HTR-8/SVneo (cell line): ENCODE measurements at places on chromosomes 2 and 18.

DNA sequence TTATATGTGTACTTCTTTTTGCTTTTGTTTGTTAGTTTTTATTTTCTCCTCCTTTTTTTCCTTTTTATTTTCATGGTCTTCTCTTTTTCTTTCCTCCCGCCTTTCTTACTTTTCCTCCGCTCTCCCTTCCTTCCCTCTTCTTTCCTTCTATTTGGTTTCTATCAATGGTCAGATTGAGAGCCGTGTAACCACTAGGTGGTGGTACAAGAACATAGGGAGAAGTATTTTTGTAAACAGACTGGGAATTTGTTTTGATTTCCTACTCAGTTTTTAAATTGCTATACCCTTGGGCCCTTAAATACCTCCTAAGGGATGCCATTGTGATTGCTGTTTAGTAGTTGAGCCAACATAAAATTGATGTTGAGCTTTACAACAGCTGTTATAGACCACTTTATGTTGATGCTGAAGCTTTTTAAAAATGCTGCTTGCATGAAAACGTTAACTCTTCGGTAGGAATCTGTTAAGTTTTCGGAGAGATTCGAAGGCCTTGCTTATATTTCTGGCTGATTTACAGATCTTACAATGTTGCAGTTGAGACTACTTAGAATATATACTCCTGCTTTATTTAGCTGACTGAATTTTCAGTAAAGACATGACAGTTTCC is 124.2 kb downstream of the UBE2E3 start:
- DNase-seq: peak; percentile 17

- DNase-seq: no peak
Observed at GRCh38 chr2:69456154-69456553, 18.9 kb upstream of the NFU1 start.

DNA sequence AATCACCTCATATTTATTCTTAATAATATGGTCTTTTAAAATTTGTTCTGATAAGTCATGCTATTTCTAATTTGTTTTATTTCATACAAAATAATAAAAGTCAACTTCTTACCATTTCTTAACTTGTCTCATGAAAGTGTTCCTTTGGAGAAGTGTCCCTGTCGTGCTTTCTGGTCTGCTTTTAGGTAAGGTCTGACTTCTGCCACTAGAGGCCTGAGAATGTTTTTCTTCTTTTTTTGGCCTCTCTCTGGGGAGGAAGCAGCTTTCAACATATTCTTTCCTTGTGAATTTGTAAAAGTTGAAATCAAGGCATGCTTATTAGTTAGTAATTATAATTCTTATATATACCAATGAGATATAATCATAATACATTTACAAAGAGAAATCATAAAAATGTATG is 39.4 kb downstream of the MAP2 start:
- no peak for DNase-seq

DNA sequence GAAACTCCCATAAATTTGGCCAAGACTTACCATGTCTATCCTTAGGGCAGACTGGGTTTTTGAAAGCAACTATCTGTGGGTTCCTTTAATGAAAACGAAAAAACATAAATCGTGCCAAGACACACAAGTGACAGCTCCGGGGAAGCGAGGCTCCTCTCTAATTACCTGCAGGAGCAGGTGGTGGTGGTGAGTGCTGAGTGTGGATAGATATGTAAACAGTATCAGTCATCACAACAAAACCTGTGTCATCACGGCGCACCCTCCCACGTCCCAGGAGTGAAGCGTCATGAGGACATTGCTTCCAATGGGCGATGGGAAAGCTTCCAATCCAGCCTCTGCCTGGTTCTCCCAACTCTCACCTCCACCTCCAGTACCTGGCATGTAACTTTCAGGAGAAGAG is 31.3 kb downstream of the ACKR3 start:
- DNase-seq: no peak

DNA sequence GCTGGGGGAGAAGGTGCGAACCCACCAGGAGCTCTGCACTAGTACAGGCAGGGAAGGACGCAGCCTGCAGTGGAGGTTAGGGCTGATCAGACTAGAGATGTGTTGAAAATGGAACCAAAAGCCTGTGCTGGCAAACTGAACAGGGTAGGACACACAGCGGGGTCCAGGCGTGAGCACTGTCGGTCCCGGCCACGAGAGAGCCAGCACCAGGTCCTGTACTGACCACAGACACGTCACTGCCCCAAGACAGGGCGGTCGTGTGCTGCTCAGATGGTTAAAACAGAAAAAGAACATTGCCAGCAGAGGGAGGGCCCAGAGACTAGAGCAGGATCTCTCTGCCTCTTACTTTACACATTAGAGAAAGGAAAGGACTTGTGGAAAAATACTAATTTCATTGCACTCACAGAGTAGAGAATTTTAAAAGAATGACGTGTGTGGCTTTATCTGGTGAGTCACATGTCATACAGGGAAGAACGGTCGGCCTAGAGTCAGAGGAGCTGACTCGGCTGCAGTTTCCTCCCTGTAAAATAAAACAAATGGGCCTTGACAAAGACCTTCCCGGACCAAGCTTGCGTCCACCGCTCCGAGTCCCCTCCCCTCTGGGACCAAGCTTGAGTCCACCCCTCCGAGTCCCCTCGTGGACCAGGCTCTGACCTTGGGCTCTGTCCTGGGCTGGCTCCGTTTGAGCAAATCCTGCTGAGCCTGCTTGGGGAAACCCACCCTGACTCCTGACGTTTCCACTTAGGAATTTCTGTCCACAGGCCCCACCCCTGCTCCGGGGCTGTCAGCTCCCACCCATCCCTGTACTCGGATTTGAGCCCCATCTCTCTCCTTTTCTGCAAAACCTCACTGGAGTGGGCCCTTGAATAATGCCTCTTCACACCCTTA is 16.7 kb upstream of the ADI1 start:
- peak; percentile 84 for DNase-seq

- no peak for DNase-seq
Observed at GRCh38 chr2:56292951-56293350, 109.2 kb downstream of the CCDC85A start.

DNA sequence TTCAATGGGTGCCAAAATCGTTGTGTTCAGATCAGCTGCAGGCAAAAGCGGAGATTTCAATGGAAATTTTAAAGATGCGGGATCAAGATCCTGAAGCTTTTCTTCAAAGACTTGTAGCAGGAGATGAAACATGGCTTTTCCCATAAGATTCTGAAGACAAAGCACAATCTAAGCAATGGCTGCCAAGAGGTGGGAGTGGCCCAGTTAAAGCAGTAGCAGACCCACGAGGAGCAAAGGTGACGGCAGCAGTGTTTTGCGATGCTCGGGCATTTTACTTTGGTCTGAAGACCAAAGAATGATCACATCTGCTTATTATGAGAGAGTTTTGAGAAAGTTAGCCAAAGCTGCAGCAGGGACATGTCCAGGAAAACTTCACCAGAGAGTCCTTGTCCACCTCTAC is 222.9 kb downstream of the DSC3 start:
- no peak for DNase-seq

DNA sequence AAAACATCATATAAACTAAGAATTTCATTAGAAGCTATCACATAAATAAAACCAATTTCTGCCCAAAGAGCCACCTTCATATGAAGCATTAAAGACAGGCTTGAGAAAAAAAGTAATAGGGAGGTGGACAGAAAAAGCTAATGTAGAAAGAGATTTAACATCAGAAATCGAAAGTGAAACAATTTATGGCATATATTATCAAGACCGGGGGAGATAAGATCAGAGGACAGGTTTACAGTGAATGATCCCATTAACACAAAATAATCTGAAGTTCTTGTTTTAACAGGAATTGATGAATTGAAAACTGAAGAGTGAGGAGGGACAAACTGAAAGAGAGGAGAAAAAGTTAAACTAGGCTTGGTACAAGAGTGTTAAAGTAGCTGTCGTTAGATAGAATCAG is 786.3 kb upstream of the FSHR start:
- DNase-seq: no peak

GRCh38 chr2:6957910-6958615 is 40.9 kb downstream of the RNF144A start:
- no peak for DNase-seq

GRCh38 chr18:61531182-61531581 is 198.0 kb downstream of the CDH20 start:
- no peak for DNase-seq

DNA sequence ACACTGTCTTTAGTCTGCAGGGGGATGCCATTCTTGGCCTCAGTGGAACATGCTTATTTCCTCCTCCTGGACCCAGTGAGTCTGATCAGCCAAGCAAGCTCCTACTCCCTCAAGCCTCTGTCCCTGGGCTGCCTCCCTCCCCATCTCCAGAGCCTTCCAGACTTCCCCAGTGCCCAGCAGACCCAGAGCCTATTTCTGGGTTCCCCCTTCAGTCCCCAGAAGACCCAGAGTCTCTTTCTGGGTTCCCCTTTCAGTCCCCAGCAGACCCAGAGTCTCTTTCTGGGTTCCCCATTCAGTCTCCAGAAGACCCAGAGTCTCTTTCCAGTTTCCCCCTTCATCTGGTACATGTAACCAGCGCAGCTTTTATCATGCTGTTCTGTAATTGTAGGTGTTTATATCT is 17.0 kb upstream of the PKDCC start:
- no peak for DNase-seq

DNA sequence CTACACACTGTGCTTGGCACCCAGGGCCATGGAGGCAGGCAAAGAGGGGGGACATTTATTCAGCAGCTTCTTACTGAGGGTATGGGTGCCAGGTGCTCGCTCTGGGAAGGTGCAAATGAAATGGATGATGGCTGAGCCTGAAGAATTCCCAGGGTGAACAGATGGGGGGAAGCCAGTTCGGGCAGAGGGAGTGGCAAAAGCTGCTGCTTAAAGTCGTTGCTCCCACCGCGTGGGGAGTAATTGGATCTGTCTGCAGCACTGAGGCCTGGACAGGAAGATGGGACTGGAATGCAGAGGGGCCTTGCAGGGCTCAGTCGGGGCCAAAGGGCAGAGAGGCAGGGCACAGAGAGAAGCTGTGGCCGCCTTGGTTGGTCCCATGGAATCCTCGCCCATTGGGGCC is 51.2 kb downstream of the NEDD4L start:
- DNase-seq: no peak

- no peak for DNase-seq
Observed at GRCh38 chr2:157438863-157439823, 4.7 kb downstream of the CYTIP start.

DNA sequence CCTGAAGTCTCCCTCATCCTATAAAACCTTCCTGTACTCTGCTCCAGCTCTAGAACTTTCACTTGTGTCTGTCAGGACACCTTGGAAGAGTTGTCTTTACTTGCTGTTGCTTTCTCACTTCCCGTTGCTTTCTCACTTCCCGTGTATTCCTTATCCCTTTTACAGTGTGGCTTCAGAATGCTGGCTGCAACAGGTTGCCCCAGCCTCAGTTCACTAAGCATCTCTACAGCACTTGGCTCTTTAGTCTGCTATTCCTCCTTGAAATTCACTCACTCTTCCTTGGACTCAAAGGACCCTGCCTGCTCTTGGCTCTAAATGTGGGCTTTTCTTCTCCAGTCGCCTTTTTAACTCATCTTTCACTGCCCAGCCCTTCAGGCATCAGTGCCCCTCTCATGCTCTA is 162.5 kb upstream of the ALPP start:
- DNase-seq: no peak

DNA sequence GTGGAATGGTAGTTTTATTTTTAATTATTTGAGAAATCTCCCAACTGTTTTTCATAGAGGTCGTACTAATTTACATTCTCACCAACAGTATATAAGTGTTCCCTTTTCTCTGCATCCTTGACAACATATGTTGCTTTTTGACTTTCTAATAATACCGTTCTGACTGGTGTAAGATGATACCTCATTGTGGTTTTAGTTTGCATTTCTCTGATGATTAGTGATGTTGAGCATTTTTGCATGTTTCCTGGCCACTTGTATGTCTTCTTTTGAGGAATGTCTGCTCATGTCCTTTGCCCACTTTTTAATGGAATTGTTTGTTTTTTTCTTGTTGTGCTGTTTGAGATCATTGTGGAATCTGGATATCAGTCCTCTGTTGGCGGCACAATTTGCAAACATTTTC is 242.5 kb downstream of the ZNF521 start:
- no peak for DNase-seq

- DNase-seq: no peak
Observed at GRCh38 chr18:39031647-39032046, 1466.0 kb upstream of the CELF4 start.

DNA sequence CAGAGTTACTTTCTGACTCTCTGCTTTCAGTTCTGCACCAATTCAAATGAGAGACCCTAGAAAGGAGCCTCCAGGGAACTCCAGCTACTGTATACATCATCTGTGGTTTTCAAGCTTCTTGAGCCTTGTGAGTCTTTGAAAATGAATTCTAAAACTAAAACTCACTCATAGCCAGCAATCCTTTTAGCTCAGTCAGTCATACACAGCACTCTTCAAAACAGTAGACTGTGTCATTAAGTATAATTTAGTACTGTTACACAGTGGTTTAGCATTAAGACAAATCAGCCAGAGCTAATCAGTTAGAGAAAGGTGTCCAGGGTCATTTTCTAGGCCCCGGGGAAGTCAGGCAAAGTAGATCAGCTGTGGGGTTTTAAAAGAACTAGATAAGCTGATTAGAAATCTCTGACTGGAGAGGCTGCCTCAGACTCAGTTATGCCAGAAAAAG is 322.1 kb upstream of the THUMPD2 start:
- DNase-seq: no peak

DNA sequence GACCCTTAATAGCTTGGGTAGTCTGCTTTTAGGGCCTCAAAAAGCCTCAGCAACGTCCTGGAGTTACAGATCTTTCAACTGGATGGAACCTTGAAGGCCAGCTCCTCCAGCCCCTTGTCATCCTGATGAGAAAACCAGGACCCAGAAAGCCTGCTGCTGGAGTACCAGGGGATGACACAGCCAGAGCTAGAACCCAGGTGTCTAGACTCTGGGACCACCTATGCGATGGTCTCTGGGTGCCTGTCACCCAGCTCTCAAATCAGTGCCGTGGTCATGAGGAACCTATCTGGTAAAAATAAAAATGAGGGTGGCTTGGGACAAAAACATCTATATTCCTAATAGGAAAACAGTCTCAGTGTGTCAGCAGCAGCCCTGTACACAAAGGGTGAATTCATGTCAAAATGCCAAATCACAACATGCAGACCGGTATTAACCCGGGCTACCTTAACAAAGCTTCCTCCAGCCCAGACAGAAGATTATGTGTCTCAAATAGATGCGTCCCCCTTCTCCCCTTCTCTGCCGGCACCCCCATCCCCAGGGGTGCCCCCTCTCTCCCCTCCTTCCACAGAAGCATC is 28.5 kb downstream of the SMAD7 start:
- no peak for DNase-seq

DNA sequence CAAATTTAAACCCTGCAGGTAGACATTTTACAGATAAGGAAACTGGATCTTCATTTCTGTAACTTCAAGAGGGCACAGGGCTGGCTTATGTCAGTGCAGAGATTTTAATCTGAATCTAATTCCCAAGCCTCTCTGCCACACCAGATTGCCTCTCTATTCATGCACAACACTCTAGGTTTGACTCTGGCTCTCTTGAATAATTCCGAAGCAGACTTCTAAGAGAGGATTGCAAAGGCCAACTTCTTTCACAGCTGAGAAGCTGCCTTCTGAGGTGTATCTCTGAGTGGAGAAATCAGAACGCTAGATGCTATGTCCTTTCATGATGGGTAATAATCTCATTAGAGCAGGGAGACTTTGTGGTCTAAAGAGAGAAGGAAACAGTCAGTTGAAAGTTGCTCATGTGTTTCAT is 20.1 kb upstream of the MGAT5 start:
- DNase-seq: no peak
